ENCODE measurements at places on chromosomes 2 and 18.

GRCh38 chr2:72917138-72917876 lies at the start of gene EMX1:
Gene EMX1, plus strand, starts transcription at chr2:72917519. Its CDS starts 334 bp downstream, at chr2:72917853.
- peak; percentile 79 for DNase-seq

DNA sequence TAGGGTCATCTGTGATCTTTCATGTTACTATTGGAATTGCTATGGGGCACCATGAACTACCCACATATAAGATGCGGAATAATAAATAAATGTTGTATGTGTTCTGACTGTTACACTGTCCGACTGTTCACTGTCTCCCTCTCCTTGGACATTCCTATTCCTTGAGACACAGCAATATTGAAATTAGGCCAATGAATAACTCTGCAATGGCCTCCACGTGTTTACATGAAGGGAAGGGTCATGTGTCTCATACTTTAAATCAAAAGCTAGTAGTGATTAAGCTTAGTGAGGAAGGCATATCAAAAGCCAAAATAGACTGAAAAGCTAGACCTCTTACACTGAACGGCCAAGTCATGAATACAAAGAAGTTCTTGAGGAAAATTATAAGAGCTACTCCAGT lies 751.3 kb downstream of the SOCS6 start:
- no peak for DNase-seq

GRCh38 chr2:102264952-102265351 lies 46.4 kb upstream of the IL1RL1 start:
- DNase-seq: no peak

- DNase-seq: no peak
Measured at GRCh38 chr18:26456070-26456491, 92.3 kb downstream of the KCTD1 start.

GRCh38 chr2:118865106-118865505 lies 17.7 kb upstream of the EN1 start:
- peak; percentile 3 for DNase-seq

- peak; percentile 77 for DNase-seq
Measured at GRCh38 chr2:239534581-239535412, 134.0 kb upstream of the HDAC4 start.

GRCh38 chr2:67548317-67549201 lies 151.4 kb downstream of the ETAA1 start:
- DNase-seq: no peak

GRCh38 chr2:163757814-163758213 lies 22.0 kb upstream of the FIGN start:
- no peak for DNase-seq

GRCh38 chr2:158191076-158191895 lies 89.6 kb downstream of the UPP2 start:
- no peak for DNase-seq

- no peak for DNase-seq
Measured at GRCh38 chr2:51350100-51350499, 318.2 kb upstream of the NRXN1 start.

- no peak for DNase-seq
Measured at GRCh38 chr2:130872741-130873125, 36.0 kb downstream of the ARHGEF4 start.

DNA sequence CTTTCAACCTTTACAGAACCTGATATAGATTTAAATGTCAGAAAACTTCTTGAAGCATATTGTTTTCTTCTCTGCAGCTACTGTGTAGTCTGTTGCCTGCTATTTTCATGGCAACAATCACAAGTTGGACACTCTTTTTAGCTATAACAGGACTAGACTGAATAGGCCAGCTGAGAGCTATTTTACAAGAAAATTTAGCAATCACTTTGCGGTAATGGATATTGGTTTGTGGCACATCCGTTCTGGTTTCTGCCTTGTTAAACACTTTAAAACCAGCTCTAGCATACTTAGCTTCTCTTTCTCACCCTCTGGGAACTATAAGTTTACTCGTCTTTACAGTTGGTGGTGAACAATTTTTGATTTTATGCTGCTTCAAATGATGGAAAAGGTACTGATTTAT lies 125.7 kb downstream of the MAP2 start:
- no peak for DNase-seq

- no peak for DNase-seq
Measured at GRCh38 chr2:110680709-110681108, 2.8 kb upstream of the BUB1 start.

- DNase-seq: no peak
Measured at GRCh38 chr2:69139778-69140670, 127.0 kb downstream of the ANTXR1 start.

DNA sequence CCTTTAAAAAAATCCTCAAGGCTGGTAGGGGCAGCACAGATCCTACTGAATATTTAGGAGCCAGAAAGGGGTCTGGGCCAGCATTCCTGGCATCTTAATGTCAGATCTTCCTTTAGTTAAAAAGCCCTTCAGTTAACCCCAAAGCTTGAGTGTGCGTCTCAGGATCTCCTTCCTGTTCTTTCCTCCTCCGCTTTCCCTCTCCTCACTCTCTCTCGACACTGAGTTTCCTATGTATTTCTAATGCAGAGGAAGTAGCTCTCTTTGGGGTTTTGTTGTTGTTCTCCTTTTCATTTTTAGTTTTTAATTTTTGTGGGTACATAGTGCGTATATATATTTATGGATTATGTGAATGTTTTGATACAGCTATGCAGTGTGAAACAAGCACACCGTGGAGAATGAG lies 109.9 kb upstream of the COPS8 start:
- DNase-seq: no peak

- no peak for DNase-seq
Measured at GRCh38 chr2:36770542-36771287, 74.2 kb downstream of the VIT start.

DNA sequence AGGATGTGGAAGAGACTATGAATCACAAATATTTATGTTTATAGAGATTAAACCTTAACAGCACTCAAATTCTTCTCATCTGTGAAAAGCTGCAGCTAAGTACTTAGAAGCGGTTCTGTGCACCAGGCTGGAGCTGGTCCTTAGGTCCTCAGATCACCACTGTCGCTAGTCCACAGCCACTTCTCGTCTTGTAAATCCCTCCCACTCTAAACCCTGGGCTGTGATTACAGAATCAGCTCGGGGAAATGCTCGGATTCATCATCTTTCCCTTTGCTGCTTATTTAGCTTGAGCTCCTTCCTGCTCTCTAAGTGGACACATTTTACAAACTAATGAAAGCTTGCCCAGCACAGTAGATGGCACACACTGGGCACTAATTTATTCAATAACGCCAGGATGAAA lies 61.7 kb downstream of the RNF152 start:
- no peak for DNase-seq

GRCh38 chr18:3328532-3328931 lies 66.6 kb downstream of the MYL12B start:
- no peak for DNase-seq

DNA sequence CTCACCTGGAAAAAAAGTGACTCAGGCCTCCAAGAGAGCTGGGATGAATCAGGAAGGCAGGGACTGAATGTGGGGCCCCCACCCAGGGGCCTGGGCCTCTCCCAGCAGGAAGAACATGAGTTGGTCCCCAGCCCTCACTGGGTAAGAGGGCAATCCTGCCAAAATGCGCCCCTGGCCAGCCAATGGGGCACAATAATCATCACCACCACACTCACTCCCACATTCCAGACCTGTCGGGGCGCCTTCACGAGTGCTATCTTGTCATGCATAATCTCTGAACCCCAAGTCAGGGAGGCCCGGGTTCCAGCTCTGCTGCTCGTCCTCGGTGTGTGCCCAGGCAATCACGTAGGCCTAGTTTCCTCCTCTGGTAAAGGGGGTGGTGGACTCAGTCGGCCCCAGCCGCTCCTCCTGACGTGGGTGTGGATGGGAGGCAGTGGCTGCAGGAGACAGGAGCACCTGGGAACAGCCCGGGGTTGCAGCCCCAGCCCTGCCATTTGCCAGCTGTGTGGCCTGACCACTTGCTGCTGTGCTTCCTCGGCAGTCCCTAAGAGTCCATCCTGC lies 115.1 kb downstream of the CYP26B1 start:
- DNase-seq: no peak

DNA sequence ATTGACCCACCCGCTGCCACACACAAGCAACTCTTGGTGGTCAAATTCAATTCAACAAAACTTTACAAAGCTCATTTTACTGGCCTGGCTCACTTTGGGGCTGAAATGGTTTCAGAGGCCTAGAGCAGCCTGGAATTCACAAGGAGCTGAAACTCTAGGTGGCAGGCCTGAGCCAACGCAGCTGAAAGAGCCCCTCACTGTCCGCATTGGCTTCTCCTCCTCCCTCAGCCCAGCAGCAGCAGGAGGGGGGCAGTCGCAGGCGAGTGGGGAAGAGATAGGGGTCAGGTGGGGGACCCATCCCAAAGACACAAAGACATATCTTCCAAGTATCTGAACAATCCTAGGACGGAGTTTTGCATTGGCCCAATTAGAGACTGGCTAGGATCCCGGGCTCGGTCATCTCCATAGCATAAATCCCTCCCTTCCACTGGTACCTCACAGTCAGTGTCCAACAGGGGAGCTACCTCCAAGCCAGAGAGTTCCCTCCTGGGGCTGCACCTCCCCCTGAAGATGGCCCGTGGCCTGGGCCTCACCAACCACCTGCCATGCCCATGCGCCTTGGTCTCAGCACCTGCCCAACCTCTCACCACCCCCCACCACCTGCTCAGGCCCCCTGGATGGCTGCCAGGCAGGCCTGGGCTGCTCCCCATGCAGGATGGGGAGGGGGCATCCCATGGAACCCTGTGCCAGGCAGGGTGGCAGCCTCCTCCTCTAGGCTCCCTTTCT lies 113.4 kb downstream of the ZBTB7C start:
- DNase-seq: no peak

GRCh38 chr2:110873056-110873502 lies 140.7 kb downstream of the ACOXL start:
- no peak for DNase-seq

DNA sequence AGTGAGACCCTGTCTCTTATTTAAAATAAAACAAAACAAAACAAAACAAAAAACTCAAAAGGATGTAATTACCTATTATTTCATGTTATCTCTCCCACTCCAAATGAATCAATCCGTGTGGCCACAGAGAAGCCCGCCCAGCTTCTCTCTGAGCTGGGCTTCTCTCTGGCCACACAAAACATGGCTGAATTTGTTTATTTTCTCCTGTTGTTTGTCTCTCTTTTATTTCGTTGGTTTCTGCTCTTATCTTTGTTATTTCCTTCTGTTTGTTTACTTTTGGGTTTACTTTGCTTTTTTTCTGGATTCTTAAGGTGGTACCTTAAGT lies 1.5 kb upstream of the TRABD2A start:
- no peak for DNase-seq

DNA sequence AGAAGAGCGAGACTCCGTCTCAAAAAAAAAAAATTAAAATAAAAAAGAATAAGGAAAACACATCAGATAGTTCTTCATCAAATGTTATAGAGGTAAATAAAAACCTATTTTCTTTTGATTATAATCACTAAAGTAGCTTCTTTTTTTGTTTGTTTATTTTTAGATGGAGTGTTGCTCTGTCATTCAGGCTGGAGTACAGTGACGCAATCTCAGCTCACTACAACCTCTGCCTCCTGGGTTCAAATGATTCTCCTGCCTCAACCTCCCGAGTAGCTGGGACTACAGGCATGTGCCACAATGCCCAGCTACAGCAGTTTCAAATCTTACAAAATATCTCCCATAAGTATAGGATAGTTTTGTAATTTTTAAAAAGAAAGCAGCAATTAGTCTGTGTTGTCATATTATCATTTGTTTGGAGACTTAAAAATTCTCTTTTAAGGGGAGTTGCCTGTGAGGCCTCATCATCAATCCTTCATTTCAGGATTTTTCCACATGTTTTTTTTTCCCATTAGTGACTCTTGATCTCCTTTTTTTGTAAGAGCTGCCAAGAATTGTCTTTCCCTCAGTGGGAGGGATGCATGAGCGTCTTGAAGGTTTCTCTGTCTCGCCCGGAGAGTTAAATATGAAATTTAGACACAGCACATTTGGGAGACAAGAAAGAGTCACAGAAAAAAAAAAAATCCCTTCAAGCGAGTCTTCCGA lies 275.9 kb downstream of the CDCA7 start:
- no peak for DNase-seq

- DNase-seq: no peak
Measured at GRCh38 chr2:239853121-239853520, 172.0 kb downstream of the NDUFA10 start.

- no peak for DNase-seq
Measured at GRCh38 chr2:97675430-97676113, 6.1 kb downstream of the C2orf92 start.

GRCh38 chr2:210859314-210859713 lies 302.9 kb downstream of the CPS1 start:
- no peak for DNase-seq

DNA sequence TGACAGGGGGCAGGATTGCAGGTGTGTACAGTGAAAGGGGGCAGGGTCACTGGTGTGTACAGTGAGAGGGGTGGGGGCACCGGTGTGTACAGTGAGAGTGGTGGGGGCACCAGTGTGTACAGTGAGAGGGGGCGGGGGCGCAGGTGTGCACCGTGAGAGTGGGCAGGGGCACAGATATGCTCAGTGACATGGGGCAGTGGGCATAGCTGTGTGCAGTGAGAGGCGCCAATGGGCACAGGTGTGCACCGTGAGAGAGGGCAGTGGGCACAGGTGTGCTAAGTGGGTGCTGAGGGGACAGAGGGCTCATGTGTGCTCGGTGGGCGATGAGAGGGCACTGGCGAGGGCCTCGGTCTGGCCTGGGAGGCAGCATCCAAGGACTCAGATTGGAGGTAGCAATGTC lies 63.0 kb downstream of the GREB1 start:
- no peak for DNase-seq

- no peak for DNase-seq
Measured at GRCh38 chr2:236599059-236599458, 29.4 kb downstream of the ACKR3 start.

DNA sequence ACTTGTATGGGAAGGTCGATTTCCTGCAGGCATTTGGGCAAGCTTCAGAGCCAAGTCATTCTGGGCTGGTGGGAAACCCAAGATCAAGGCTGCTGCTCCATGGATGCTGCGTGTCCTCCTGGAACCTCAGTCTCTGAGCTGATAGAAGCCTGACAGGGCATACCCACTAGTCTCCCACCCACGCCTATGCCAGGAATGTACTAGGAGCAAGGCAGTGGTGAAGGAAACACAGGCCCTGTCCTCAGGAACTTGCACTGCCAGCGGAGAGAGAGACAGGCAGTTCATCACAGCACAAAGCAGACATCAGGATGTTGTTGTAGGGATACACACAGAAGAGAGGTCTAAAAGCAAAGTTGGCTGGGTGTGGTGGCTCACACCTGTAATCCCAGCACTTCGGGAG lies 84.2 kb downstream of the PLB1 start:
- DNase-seq: no peak

DNA sequence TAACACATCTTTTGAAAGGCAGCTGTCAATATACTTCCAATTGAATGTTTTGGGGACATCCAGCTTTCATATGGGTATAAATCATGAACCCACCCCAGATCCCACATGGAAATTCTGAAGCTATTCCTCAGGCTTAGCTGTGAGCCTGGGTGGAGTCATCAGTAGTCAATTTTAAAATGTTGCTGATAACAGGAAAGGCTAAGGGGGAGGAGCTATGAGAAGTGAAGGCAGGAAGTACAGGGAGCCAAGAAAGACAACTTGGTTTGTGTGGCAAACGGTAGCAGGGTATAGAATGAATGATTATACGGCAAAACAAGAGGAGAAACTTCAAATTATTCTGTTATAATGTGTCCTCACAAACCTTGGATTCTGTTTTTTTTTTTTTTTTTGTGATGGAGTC lies 108.6 kb downstream of the QPCT start:
- no peak for DNase-seq
